ENCODE measurements at places on chromosomes 3 and 15. TPM values are rescaled to one million over a fixed set of nuclear protein-coding genes. Genes with fewer than 3 reads are reported as not detected.
A peak's percentile ranks its signal among the peaks of the same experiment; 100 is the strongest.

Gene RBP2
- not detected for total RNA-seq

Gene CD276
- 0.96 TPM for total RNA-seq

Gene CRABP1
- total RNA-seq = not detected

- no peaks in the 10 kb centered on the region for H3K36me3 ChIP-seq
- no peak overlapping the region for H3K27ac ChIP-seq
- no peaks in the 10 kb centered on the region for H3K4me1 ChIP-seq
- H3K27me3 ChIP-seq = no peaks in the 10 kb centered on the region
- no peak overlapping the region for H3K4me3 ChIP-seq
- DNase-seq = no peak
Measured at GRCh38 chr3:77655396-77655795, 615.5 kb downstream of the ROBO2 start.

DNA sequence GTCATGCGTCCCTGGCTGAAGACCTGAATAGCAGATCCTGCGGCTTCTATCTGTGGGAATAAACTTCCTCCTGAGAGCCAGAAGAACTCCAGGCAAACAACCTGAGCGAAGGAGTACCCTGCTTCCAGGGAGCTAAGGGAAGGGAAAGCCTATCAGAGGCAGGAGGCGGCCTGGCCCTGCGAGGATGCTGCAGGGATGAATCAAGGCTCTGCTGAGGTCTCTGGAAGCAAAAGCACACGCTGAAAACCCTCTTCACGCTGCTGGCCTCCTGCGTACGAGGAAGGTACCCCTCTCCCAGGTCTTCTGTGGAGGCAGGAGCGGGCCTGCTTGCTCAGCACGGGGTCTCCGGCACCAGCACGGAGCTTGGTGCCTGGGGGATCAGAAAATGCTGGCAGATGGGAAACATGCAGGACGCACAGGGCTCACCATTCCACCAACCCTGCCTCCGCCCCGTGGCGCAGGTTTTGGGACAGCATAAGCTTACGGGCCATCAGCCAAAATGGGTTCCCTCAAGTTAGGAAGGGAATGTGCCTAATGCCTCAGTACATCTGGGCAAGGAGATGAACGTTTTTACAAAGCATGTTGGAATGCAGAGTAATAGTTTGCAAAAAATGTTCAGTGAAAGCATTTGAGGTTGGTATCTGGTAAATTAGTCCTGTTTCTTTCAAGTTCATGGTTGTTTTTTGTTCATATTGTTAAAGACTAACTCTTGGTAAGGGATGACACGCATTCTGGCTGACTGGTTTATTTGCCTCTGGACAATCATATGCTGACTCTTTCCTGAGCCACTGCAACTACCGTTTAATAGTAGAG lies 72.3 kb downstream of the CHSY1 start:
- peak overlapping the region; percentile 84 for H3K27ac ChIP-seq
- peaks cover 61% of the 10 kb centered on the region for H3K36me3 ChIP-seq
- DNase-seq = no peak
- no peaks in the 10 kb centered on the region for H3K27me3 ChIP-seq
- H3K4me3 ChIP-seq = no peak overlapping the region

DNA sequence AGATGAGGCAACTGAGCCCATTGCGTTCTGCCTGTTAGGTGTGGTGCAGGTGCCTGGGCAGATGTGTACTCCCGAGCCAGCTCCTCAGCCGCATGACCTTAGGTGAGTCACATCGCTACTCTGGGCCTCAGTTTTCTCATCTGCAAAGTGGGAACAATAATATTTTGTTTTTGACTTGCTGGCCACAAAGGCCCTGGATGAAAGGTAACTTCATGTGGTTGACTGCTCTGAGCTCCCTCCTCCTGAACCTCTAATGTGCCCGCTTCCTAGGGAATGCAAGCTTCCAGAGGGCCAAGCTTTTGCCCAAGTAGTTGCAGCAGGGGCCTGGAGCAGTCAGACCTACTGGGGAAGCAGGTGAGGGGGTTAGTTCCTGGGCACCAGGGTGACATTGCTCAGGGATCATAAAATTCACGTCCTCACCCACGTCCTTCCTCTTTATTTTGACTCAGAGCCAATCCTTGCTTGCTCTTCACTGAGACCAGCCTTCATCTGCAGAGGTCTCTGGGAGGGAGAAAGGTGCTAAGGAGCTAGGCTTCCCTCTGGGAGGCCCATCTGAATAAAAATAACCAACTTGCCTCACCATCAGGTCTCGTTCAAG lies 149.0 kb upstream of the TLE3 start:
- peaks cover 56% of the 10 kb centered on the region for H3K4me1 ChIP-seq
- no peak overlapping the region for H3K4me3 ChIP-seq

DNA sequence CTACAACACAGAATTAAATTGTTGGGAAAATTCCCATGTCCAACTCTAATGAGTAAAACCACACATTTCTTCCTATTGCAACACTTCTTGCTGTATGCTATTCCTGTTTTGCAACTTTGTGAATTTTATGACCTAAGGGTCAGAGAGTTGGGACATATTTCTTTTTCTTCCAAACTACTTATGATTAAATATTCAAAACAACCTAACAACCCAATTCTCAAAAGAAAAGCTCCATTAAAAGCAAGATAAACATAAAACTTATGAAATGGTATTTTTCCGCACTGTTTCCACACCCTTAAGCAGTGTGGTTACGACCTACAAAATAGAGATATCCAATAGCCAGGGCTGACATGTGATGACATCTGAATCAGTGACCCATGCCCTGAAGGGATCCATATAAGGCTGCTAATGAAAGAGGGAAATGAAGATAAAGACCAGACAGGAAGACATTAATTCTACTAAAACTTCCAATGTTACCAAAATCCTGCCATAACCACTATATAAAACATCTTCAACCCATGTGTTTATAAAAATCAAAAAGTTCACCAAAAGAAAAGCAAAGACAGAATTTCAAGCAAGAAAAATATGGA lies 45.6 kb downstream of the DMXL2 start:
- no peaks in the 10 kb centered on the region for H3K4me1 ChIP-seq
- H3K36me3 ChIP-seq = no peaks in the 10 kb centered on the region
- no peaks in the 10 kb centered on the region for H3K27me3 ChIP-seq
- no peak overlapping the region for H3K4me3 ChIP-seq
- no peak overlapping the region for H3K27ac ChIP-seq
- DNase-seq = no peak

GRCh38 chr3:110773413-110773954 lies 298.1 kb upstream of the NECTIN3 start:
- no peaks in the 10 kb centered on the region for H3K36me3 ChIP-seq
- H3K4me1 ChIP-seq = no peaks in the 10 kb centered on the region
- no peak overlapping the region for H3K4me3 ChIP-seq
- no peak for DNase-seq

- no peak overlapping the region for H3K27ac ChIP-seq
- H3K27me3 ChIP-seq = no peaks in the 10 kb centered on the region
- DNase-seq = no peak
- H3K36me3 ChIP-seq = no peaks in the 10 kb centered on the region
Measured at GRCh38 chr3:28836199-28836598, 444.7 kb upstream of the RBMS3 start.

DNA sequence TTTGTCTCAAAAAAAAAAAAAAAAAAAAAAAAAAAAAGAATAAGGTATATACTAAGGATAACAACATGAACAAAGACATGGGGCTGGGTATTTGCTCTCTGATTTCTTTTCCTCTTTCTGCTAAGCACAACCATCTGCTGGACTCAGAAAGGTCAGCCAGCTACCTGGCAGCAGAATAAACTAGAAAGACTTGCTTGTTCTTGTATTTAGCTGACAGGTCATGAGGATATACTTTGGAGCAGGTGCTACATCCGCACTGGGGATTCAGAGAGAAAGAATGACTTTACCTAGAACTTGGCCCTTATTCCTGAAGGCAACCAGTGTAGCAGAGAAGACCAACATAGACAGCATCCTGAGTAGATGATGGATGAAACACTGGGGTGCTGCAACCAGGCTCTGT lies 550.5 kb downstream of the NTRK3 start:
- H3K27me3 ChIP-seq = no peaks in the 10 kb centered on the region
- H3K27ac ChIP-seq = no peak overlapping the region
- H3K4me3 ChIP-seq = no peak overlapping the region
- no peaks in the 10 kb centered on the region for H3K36me3 ChIP-seq

DNA sequence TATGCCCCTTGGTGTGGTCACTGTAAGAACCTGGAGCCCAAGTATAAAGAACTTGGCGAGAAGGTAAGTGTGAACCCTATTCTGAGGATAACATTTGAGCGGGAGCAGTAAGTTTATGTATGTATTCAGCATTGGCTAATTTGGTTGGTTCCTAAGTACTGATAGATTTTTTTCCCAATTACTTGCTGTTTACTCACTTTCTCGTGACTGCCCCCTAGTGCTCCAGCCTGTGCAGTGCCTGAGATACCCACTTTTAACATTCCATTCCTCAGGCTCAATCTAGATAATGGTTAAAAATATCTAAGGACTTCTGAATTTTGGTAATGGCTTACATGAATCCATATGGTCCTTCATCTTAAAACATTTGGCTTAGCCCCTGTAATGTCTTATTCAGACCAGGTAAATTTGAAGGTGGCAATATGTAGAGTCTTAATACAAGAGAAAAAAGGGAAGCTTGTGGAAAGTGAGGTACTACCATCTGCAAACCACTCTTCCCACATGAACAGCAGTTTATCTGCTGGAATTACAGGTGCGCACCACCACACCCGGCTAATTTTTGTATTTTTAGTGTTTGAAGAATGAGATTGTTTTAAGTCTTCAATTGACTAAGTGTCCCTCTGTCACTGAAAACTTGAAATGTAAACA lies 7.1 kb downstream of the ELL3 start:
- DNase-seq = peak; percentile 71
- no peaks in the 10 kb centered on the region for H3K27me3 ChIP-seq
- no peak overlapping the region for H3K4me3 ChIP-seq
- H3K4me1 ChIP-seq = peaks cover 2% of the 10 kb centered on the region
